ENCODE measurements at places on chromosomes 1 and 21. TPM values are rescaled to one million over a fixed set of nuclear protein-coding genes. Genes with fewer than 3 reads are reported as not detected.

DNA sequence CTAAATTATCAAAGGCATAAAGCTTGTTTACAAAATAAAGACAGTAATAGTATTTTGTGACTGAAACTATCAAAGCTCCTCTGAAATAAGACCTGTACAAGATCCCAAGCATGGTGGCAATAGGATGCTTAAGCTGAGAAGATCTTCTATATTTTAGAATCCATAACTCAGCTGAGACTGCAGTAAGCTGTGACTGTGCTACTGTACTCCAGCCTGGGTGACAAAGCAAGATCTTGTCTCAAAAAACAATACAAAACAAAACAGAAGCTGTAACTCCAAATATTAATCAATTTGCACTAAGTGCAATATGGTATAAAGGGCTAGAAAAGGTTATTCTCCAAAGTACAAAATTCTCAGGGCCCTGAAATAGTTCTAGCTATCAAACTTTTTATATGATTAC lies 55.8 kb upstream of the CPLANE2 start:
- H3K27me3 ChIP-seq, result no peaks in the 10 kb centered on the region
- H3K4me1 ChIP-seq, result no peaks in the 10 kb centered on the region
- no peak overlapping the region for H3K27ac ChIP-seq

C1orf56 gene
- 2.6 TPM for total RNA-seq

DNA sequence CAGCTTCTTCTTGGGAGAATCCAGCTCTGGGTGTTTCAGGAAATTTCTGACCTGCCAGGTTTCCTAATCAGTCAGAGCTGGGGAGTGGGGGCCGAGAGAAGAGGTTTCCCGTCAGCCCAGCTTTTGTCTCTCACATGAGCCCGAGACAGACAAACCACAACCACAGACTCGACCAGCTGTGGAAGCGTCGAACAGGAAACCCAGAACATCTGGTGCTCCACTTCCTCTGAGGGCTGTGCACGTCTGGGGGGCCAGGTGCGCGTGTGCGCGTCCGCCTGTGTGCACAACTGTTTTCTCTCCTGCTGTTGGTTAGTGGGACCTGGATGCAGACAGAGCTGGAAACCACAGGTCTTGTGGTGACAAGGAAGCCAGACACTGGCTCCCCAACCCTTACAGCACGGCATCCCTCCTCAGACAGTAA lies 113.0 kb upstream of the SLC25A33 start:
- H3K4me3 ChIP-seq, result no peak overlapping the region
- H3K4me1 ChIP-seq, result peaks cover 16% of the 10 kb centered on the region
- H3K27ac ChIP-seq, result no peak overlapping the region
- no peaks in the 10 kb centered on the region for H3K36me3 ChIP-seq

ATAD3C gene
- 0.22 TPM for total RNA-seq

CDCA8 gene
- 2.2 TPM for total RNA-seq

DNA sequence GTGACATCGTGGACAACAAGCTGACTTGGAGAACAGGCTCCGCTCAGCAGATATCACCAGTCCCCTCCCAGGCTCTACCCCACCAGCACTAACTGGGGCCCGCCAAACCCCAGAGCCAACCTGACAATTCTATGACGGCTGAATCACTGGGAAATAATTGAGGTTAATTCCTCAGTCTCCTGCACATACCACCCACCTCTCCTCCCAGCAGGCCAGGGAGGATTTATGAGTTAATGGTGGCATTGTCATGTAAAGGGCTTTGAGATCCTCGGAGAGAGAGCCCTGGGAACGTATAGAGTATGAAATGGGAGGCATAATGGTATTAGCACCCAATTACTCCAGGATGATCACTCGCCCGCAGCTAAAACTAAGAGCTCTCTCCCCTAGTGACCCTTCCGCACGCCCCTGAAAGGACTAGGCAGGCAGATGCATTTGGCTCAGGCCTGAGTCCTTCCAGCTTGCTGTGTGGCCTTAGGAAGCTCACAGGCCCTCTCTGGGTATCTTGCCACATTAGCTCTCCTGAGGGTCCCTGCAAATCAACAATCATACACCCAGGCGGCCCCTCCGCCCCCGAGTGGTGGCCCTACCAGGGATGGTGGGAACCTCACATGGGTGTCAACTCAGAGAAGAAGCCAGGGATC lies 27.3 kb upstream of the PAX7 start:
- no peak for DNase-seq
- peaks cover 17% of the 10 kb centered on the region for H3K4me1 ChIP-seq
- H3K36me3 ChIP-seq, result no peaks in the 10 kb centered on the region

KIF14 gene
- 3.1 TPM for total RNA-seq

HEYL gene
- 19.5 TPM for total RNA-seq

FCRLB gene
- total RNA-seq, result 0.40 TPM

AGO4 gene
- total RNA-seq, result 11.3 TPM

GRCh38 chr1:51788938-51789337 lies 89.6 kb downstream of the NRDC start:
- H3K27me3 ChIP-seq, result no peaks in the 10 kb centered on the region
- no peak for DNase-seq
- H3K4me3 ChIP-seq, result no peak overlapping the region

GRCh38 chr1:245969283-245969682 lies 537.8 kb downstream of the SMYD3 start:
- H3K27ac ChIP-seq, result no peak overlapping the region
- H3K27me3 ChIP-seq, result no peaks in the 10 kb centered on the region
- no peak overlapping the region for H3K4me3 ChIP-seq
- H3K4me1 ChIP-seq, result no peaks in the 10 kb centered on the region
- H3K36me3 ChIP-seq, result no peaks in the 10 kb centered on the region

Measured in muscle of leg (tissue), 16 donors.